ENCODE measurements at places on chromosomes 2 and 18. TPM values are rescaled to one million over a fixed set of nuclear protein-coding genes. Genes with fewer than 3 reads are reported as not detected.

The NDUFS1 gene
- 61.1 TPM for total RNA-seq

The MRPL30 gene
- 39.9 TPM for total RNA-seq

DNA sequence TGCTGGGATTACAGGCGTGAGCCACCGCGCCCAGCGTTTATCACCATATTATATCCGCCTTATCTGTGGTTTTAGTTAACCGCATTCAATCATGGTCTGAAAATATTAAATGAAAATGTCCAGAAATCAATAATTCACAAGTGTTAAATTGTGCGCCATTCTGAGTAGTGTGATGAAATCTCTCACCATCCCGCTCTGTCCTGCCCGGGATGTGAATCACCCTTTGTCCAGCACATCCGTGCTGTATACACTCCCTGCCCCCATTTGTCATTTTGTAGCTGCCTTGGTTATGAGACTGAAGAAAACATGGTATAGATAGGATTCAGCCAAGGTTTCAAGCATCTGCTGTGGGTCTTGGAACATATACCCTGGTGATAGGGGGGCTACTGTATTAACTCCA is 70.7 kb downstream of the TIMM21 start:
- H3K27ac ChIP-seq: no peak overlapping the region
- H3K36me3 ChIP-seq: no peaks in the 10 kb centered on the region

The ARHGEF33 gene
- 0.33 TPM for total RNA-seq

DNA sequence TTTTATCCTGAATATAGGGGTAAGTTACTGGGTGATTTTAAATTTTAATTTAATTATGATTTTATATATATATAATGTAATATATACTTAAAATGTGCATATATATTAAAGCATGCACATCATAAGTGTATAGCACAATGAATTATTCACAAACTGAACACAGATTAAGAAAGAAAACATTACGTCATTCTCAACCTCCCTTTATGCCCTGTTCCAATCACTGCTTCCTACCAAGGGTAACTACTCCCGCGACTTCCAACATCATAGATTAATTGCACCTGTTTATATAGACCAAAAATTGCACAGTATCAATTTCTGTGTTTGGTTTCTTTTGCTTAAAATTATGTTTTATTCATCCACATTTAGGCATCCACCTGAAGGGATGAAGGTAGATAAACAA is 301.3 kb upstream of the KLHL14 start:
- H3K4me1 ChIP-seq: no peaks in the 10 kb centered on the region
- DNase-seq: no peak
- no peaks in the 10 kb centered on the region for H3K36me3 ChIP-seq
- no peak overlapping the region for H3K4me3 ChIP-seq
- H3K27me3 ChIP-seq: no peaks in the 10 kb centered on the region

DNA sequence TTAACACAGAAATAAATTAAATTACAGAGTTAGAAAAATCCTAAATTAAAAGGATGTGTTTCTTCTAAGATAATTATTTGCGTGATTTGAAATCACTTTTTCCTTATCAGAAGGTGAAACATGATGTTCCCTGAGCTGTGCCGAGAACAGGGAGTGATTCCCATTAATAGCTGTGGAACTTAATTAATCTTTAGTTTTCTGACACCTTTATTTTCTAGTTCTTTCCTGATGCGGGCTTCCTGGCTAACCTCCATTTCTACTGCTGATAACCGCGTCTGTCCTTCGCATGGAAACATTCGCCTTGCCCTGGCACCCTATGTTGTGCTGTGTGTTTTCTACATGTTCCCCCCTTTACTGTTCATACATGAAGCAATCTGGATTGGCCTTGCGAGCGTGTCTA is 172.9 kb downstream of the FAM210A start:
- no peaks in the 10 kb centered on the region for H3K27me3 ChIP-seq
- peaks cover 15% of the 10 kb centered on the region for H3K36me3 ChIP-seq
- H3K4me3 ChIP-seq: no peak overlapping the region
- no peak overlapping the region for H3K27ac ChIP-seq
- peaks cover 7% of the 10 kb centered on the region for H3K4me1 ChIP-seq

DNA sequence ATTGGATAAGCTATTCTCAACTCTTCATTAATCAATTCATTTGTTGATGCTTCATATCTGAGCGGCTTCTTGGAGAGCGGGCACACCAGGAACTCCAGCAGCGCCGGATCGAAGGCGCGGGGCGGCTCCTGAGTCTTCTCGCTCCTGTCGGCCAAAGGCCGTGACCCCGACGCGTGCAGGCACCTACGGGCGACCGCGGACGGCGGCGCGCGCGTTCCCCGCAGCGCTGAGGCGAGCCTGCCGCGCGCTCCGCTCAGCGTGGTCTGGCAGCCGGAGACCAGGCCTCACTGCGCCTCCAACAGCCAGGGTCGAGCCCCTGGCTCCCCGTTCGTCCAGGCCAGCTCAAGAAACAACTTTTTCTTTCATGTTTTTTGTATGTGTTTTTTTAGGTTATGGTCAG is 97.5 kb downstream of the ICA1L start:
- H3K4me3 ChIP-seq: no peak overlapping the region
- peaks cover 13% of the 10 kb centered on the region for H3K36me3 ChIP-seq
- H3K27me3 ChIP-seq: no peaks in the 10 kb centered on the region
- no peaks in the 10 kb centered on the region for H3K4me1 ChIP-seq
- H3K27ac ChIP-seq: no peak overlapping the region
- no peak for DNase-seq

The LOXL3 gene
- total RNA-seq: 1.4 TPM

DNA sequence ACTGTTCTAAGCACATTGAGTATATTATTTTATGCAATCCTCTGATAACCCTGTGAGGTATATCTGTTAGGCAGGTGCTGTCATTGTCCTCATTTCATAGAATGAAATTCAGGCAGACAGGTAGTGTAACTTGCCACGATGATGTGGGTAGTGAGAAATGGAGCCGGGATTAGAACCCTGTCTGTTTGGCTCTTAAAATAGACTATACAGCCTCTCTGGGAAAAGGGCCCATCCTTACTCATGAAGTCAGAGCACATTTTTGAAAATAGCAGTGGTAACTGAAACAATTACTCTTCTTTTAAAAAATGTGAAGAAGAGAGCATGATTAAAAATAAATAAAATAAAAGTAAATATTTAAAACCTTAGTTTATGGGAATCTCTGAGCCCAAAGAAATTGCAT is 23.0 kb downstream of the FAM171B start:
- H3K27ac ChIP-seq: no peak overlapping the region
- H3K4me3 ChIP-seq: no peak overlapping the region
- no peaks in the 10 kb centered on the region for H3K36me3 ChIP-seq
- no peak for DNase-seq

- H3K4me1 ChIP-seq: no peaks in the 10 kb centered on the region
- no peaks in the 10 kb centered on the region for H3K27me3 ChIP-seq
- no peaks in the 10 kb centered on the region for H3K36me3 ChIP-seq
These were observed 30.8 kb upstream of the CCL20 start for GRCh38 chr2:227782804-227783203.
